SHP77 (cell line): ENCODE measurements at places on chromosomes 7 and 10.
A peak's percentile ranks its signal among the peaks of the same experiment; 100 is the strongest.

GRCh38 chr7:2517678-2518507 lies 1.7 kb upstream of the LFNG start:
- peak; percentile 93 for DNase-seq

DNA sequence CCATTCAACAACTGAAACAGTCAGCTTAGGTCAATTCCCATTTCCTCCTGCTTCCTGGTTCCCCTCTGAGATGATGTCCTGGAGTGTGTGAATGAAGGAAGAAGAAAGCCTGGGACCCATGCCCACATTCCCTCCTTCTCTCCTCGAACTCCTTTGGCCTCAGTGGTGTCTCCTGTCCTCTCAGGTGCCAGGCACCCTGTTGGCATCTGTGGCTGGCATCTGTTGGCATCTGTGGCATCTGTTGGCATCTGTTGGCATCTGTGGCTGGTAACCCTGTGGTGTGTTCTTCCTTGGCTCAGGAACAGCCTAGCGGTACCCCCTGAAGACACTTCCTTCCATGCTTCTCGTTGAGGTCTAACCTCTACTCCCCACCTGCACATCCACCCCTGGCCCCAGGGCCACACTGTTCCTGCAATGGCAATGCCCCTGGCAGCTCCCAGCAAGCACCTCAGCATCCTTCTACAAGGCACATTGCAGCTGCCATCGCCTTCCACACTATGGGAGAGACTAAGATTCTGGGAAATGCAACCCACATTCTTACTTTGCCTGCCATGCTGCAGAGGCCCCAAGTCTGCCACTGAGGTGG lies 114.4 kb upstream of the NEBL start:
- no peak for DNase-seq

DNA sequence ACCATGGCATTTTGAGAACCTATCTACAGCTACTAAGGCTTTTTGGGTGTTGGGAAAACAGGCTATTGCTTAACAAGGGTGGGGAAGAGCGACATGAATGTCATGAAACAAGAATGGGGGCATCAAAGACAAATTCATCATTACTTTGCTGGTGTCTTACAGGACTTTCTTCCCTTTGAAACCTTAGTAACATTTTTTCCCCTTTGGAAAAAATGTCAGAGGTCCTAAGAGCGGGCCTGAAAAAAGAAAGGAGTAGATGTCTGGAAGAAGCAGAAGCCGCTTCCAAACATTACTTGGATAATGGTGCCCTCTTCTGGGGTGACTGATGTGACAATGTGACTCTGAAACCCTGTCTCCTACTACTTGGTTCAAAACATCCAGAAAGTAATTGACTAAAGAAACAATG lies 3.8 kb upstream of the DDX50 start:
- DNase-seq: peak; percentile 20

- no peak for DNase-seq
Observed at GRCh38 chr10:48577158-48577557, 27.7 kb downstream of the ARHGAP22 start.

DNA sequence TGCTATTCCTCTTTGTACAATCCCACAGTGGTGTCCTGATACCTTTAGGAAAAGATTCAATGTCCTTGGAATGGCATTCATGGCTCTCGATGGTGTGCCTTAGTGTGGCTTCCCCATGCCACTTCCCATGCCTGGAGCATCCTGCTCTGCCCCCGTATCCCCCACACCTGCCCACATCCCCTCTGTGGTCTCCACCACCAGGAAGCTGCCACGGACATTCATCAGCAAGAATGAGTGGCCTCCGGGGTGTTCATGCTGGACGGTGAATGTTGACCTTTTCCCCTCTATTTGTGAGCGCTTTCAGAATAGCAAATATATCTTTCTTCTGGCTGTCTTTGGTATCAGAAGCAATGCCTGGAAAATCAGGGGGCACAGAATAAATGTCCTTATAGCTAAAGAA lies 262.0 kb upstream of the NRP1 start:
- DNase-seq: no peak

DNA sequence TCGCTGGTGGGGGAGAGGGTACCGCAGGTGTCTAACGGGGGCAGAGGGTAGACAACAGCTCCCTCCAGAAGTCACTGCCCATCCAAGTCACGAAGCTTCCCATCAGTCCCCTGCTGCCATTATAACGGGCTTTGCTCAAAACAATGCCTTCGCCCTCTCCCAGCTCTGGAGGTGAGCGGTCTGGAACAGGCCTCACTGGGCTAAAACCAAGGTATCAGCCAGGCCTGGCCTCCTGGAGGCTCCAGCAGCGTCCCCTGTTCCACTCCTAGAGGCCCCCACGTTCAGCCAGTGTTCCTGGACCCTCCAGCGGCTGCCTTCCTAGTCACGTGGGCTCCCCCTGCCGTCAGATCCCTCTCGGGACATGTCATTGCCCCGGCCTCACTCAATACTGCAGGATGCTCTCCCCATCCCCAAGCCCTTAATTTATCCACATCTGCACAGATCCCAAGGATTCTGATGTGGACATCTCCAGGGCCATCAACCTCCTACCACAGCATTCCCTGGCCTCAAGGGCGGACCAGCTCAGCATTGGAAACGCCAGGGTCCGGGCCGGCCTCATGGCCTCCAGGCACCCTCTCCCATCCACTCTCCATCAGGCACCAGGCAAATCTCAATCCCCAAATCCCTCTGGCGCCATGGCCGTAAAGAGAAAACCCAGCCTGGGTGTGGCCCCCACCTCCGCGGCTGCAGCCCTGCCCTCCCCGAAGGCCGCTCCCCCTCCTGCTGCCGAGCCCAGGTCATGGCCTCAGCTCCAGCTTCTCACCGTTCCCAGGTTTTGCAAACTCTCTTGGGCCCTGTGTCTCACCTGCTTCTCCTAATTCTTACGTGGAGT lies 104.1 kb upstream of the FAM20C start:
- no peak for DNase-seq

GRCh38 chr10:98664329-98665042 lies 217.8 kb upstream of the HPS1 start:
- peak; percentile 12 for DNase-seq

DNA sequence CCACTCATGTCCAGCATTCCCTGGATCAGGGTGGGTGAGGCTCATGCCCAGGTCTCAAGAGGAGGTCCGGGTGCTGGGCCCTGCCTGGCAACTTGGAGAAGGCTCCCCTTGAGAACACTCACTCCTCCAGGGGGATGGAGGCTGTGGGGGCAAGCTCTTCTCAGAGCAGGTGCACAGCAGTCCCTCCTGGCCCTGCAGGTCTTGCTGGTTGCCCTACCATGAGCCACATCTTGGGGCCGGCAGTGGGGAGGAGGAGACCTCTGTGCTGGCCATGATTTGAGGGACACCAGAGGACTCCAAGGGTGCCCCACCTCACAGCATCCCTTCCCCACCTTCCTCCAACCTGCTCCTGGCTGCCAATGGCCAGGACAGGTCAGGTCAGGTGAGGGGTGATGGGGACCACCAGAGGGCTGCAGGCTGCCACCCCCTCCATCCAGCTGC lies 87.4 kb upstream of the RET start:
- DNase-seq: no peak

DNA sequence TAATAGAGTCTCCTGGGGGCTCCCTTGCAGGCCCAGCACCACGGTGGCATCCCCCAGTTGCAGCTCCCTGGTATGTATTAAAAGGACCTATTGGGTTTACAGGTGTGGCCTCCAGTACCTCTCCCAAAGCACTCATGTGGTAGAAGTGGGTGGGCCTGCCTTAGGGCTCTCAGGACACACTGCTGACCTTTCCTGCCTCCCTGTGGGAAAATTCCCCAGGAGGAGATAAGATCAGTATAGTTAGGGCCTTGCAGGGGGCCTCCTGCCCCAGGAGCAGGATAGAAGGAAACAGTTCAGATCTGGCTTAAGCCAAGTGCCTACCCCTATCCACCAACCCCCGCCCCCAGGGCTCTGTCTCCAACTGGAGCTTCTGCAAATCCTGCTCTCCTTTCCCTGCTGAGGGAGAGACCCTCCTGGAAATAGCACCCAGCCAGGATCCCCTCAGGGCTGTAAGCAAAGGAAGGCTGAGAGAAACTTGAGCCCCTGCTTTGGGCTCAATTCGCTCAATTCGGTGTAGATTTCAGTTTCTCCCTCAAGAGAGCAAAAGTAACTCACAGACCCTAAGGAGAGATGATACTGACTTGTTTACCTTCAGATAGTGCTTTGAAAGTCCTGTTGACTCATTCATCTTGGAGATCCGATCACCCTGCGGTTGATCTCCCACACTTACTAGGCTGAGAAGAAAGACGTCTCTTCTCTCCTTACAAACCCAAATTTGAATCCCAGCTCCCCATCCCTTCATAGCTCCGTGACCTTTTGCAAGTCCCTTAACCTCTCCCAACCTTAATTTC lies 130.6 kb downstream of the WDR11 start:
- no peak for DNase-seq

- no peak for DNase-seq
Observed at GRCh38 chr10:97778452-97779302, 6.9 kb upstream of the SFRP5 start.

DNA sequence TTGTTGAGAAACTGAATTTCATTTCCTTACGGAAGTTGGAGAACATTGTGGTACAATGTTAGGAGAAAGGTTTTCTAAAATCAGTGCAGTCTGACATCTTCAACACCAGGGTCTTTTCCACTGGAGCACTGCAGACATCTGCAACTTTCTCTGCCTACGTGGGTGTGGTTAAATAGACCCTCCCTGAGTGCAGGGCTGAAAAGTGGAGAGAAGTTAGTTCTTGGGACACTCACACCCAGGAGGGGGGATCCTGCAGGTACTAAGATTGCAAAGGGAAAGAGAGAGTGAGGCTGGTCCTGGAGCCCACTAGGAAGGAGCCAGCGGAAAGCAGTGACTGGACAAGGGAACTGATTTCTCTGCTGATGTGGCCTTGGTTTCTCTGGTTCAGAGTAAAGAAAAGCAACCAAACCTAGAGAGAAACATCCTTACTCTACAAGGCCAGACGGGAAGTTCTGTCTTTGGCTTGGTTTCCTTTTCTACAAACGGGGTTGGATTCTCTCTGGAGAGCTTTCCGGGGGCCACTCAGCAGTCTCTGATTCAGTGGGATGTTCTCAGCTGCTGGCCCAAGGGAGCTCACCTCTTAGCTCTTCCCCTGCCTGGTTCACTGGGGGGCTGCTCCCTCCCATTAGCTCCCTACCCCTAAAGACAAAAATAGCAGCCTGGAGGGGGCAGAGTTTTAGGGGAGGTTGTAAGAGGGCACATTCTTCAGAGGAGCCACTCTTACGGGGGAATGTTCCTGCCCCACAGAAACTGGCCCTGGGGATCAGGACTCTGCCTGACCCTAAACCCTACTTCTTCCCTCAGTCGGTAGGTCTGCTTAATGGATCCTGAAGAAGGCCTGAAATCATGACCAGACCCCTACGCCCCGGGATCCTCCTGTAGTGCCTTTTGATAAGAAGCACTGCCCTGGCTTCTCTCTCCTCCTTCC lies 2.7 kb downstream of the UPP1 start:
- DNase-seq: no peak

- DNase-seq: no peak
Observed at GRCh38 chr10:71255808-71256660, 43.7 kb downstream of the UNC5B start.

DNA sequence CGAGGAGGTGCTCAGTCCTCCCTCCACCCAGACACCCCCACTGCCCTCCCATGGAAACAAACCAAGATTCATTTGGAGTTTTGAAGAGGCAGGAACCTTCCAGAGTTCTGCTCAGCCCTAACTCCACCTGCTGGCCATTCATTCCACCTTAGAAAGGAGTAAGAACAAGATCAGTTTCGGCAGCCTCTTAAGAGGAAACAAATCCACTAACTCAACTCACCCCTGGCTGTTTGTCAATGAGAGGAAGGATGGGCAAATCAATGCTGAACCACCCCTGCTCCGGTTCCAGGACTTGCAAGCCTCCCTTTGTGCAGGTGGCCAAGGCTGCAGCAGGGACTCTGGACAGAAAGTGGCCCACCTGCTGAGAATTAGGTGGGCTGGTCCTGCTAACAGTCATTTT lies 26.2 kb downstream of the CCDC3 start:
- DNase-seq: no peak

DNA sequence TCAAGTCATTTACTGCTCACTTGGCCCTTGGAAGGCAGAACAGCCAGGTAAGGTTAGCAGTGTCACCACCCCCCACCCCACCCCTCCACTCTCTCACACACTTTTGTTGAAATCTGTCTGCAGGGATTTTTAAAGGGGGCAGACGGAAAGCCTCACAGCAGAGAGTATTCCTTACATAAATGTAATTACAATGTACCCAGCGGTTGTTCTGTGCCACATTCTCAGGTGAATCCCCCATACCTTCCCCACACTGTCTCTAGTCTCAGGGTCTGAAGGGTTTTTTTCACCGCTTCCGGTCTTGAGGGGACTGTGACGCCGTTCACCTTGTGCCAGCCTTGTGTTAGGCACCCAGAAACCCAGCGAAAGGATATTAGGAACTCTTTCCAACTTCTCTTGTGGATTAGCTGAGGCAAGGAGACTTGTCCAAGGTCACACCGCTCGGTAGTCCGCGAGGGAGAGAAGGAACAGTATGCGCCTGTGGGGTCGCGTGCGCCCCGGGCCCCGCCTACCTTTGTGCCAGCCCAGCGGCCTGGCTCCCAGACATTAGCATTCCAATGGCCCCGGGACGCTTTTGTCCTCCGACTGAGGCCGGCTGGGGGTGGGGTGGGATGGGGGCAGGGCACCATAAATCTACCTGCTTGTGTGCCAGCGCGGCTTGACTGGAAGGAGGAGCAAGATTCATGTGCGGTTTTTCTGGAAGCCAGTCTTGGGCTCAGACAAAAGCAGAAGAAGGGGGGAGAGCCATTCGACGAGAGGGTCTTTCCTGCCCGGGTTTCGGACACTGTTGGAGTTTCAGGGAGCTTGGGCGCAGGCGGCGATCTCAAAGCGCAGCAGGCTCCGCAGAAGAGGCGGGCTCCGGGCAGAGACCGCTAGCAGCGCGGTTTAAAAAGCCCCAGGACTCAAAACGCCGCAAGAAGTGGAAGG lies 4.5 kb downstream of the NEUROG3 start:
- DNase-seq: no peak

DNA sequence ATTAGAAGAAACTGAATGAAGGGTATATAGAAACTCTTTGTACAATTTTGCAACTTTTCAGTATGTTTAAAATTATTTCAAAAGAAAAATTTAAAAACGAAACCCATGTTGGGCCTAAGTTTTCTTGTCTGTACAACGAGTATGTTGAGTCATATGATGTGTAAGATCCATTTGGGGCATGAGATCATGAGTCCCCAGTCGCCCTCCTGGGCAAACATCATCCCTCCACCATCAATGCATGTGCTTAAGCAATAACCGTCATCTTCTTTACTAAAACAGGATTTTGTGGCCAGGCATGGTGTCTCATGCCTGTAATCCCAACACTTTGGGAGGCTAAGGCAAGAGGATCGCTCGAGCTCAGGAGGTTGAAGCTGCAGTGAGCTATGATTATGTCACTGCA lies 54.2 kb upstream of the CDCA7L start:
- DNase-seq: no peak

- peak; percentile 58 for DNase-seq
Observed at GRCh38 chr7:149873970-149874643, 338 bp downstream of the ATP6V0E2 start.
